Cerebellar cortex (tissue), 1 donor: ENCODE measurements at places on chromosomes 7 and 10.
A peak's percentile ranks its signal among the peaks of the same experiment; 100 is the strongest.

DNA sequence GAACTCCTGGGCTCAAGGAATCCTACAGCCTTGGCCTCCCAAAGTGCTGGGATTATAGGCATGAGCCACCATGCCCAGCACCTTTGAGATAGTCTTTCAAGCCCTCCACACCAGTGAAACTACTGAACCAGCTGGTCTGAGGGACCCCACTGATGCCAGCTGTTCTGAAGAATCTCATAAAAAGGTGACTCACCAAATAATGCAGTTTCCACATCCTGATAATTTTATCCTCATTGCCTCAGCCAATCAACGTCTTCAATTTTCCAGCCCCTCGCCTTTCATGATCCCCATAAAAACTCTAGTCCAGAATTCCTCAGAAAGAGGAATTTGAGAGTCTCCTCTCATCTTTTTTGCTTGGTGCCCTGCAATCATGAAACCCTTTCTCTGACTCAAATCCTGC, 1691.6 kb upstream of the LRRTM3 start:
- DNase-seq = no peak

DNA sequence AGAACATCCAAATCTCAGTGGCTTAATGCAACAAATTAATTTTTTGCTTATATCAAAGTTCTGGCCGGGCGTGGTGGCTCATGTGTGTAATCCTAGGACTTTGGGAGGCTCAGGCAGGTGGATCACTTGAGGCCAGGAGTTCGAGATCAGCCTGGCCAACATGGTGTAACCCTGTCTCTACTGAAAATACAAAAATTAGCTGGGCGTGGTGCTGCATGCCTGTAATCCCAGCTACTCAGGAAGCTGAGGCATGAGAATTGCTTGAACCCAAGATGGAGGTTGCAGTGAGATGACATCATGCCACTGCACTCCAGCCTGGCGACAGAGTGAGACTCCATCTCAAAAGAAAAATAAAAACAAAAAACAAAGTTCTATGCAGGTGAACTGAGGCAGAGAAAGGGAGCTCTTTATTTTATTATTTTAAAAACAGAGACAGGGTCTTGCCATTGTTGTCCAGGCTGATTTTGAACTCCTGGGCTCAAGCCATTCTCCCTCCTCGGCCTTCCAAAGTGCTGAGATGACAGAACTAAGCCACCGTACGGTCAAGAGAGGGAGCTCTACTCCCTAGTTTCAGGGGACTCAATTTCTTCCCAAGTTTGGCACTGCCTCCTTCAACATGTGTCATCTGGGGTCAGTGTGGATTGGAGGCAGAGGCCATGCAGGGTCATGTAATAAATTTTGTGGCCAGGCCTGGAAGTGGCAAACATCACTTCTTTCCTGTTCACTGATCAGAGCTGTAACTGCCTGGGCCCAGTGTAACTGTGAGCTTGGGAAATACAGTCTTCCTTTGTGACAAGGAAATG, 2.4 kb downstream of the ADCK2 start:
- peak; percentile 68 for DNase-seq

- DNase-seq = no peak
Observed at GRCh38 chr10:102856758-102857424, 2.8 kb downstream of the BORCS7 start.

GRCh38 chr10:90318659-90319058, 539.2 kb downstream of the HTR7 start:
- no peak for DNase-seq

DNA sequence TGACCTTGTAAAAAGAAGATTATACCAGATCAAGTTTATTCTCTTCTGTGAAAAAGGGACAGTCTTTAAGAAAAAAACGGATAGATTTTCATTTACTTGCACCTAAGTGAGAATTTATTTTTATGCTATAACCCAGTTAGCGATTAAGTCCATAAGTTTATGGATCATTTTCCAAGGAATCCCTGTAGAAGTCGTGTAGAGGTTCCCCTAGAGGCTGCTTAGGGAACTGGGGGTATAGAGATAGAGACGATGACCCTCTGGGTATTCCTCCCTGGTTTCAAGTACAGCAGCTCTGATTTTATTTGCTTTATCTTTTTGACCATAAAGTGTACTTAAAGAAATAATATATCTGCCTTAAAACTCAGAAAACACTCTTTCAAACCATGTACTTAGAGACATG, 648.4 kb upstream of the LRRTM3 start:
- no peak for DNase-seq

GRCh38 chr10:8312781-8313180, 258.3 kb downstream of the GATA3 start:
- DNase-seq = peak; percentile 20

- DNase-seq = no peak
Observed at GRCh38 chr7:28498636-28499035, 86.3 kb downstream of the CREB5 start.

DNA sequence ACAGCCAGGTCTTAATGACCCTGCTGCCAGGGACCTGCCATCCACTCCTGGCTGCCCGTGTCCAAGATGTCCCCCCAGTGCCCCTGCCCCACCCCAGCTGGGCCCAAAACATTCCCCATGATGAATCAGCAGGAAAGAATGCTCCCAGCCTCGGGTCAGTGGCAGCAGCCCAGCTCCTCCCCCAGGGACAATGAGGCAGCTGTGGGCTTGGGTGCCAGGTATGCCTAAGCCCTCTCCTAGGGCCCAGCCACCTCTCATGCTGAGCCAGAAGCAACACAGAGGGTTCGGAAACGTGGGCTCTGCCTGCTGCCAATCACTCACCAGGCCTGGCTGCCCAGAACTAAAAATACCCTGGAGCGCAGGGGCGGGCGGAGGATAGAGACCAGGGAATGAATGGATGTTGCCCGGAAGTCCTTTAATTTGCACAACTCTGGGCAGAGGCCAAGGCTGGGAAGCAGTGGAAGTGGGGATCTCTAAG, 1.5 kb upstream of the LOXL4 start:
- no peak for DNase-seq

DNA sequence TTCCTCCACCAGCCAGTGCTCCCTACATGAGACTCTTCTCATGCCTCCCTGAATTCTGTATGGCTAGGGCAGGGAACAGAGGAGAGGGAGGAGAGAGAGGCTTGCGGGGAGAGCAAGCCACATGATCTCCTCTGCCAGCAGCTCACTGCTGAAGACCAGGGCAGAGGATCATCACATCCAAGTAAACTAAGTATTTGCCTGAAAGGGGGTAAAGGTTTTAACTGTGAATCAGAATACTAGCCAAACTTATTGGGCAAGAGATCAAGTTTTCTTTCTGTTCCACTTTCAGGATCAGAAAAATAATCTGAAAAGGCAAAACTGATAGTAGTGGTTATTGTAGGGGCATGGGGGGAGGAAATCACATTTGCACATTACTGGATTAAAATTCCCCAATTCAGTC, 17.8 kb upstream of the ERCC6 start:
- DNase-seq = no peak

GRCh38 chr7:41981046-41982040, 255.7 kb downstream of the GLI3 start:
- DNase-seq = no peak

DNA sequence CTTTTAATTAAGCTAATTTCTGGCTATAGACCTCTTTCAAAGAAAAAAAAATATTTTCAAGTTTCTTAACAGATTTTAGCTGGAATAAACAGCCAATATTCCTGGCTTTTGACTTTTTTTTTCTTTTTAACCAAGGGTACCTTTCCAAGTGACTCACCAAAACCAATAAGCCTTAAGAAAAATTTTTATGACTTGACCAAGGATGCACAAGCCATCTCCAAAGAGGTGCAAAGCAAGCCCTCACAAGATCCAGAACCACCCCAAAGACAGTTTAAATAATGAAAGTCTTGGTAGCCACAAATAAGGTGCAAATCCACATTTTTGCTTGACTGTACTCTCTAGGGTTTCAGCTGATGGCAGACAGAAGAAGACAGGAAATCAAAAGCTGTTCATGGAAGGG, 76.5 kb downstream of the MAPK8 start:
- no peak for DNase-seq

- DNase-seq = no peak
Observed at GRCh38 chr7:140596519-140597427, 43.8 kb downstream of the DENND2A start.

GRCh38 chr7:101395376-101395775, 32.7 kb downstream of the COL26A1 start:
- DNase-seq = no peak

- DNase-seq = no peak
Observed at GRCh38 chr7:29091715-29092114, 54.6 kb downstream of the CPVL start.

DNA sequence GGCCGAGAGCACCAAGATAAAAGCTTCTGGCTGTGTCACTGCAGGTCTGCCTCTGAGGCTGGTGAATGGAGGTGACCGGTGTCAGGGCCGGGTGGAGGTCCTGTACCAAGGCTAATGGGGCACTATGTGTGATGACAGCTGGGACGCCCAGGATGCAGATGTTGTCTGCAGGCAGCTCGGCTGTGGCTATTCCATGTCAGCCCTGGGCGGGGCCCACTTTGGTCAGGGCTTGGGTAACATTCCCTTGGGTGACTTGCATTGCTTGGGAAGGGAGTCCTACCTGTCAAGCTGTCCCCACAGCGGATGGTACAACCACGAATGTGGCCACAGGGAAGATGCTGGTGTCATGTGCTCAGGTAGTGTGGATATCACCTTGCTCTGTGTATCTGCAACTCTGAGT, 8.0 kb downstream of the DMBT1 start:
- DNase-seq = no peak

- no peak for DNase-seq
Observed at GRCh38 chr7:155001756-155002410, 1.0 kb downstream of the PAXIP1 start.

GRCh38 chr7:67518580-67518979, 521.9 kb downstream of the TYW1 start:
- DNase-seq = no peak

DNA sequence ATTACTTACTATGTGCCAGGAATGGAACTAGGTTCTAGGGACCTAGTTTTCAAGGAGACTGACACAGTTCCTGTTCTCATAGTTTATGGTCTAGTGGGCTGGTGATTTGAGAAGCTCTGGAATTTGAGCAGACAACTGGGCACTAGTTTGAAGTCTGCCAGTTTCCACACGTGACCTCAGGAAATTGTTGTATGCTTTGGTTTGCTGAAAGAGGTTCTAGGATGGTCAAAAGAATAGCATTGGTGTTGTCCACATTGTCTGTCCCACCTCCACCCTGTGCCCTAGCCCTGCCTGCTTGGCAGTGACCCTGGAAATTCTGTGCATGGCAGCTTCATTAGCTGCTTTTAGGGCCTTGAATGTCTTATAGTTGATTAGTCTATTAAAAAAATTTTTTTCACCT, 28.7 kb downstream of the GBF1 start:
- no peak for DNase-seq

GRCh38 chr7:98329100-98329790, 47.8 kb downstream of the BRI3 start:
- DNase-seq = no peak
